NB4 (cell line): ENCODE measurements at places on chromosomes 1 and 21.

GRCh38 chr1:46159516-46159915 is 15.4 kb upstream of the TSPAN1 start:
- DNase-seq = no peak

GRCh38 chr1:30041741-30042437 is 681.5 kb downstream of the MATN1 start:
- no peak for DNase-seq

GRCh38 chr1:87278825-87279535 is 49.7 kb upstream of the LMO4 start:
- DNase-seq = peak; percentile 68

GRCh38 chr1:48071513-48071912 is 74.3 kb upstream of the TRABD2B start:
- no peak for DNase-seq

- DNase-seq = no peak
Measured at GRCh38 chr1:66168467-66168887, 365.5 kb upstream of the SGIP1 start.

- DNase-seq = no peak
Measured at GRCh38 chr1:65176591-65176990, 28.6 kb downstream of the AK4 start.

DNA sequence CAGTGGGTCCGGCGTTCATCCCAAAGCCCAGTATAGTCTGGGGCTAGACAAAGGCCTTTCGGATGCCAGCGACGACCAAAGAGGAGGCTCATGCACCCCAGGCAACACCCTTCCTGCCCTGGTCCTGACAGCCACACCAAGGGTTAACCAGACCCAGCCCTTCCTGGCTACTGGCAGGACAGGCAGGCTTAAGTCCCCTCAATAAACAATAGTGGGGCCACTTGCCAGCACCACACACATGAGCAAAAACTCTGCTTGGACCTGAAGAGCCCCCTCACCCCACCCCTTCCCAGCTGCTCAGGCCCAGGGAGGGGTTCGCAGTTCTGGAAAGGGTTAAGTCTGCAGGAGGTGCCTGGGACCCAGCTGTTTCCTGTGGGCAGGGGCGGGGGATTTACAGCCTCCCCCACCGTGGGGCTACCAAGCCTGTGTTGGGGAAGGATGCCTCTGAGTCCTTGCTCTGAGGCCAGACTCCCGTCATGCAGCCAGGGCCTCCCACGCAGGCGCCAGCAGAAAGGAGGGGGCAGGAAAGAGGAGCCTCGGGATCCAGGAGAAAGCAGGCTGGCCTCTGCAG is 18.2 kb downstream of the PHLDA3 start:
- peak; percentile 70 for DNase-seq

DNA sequence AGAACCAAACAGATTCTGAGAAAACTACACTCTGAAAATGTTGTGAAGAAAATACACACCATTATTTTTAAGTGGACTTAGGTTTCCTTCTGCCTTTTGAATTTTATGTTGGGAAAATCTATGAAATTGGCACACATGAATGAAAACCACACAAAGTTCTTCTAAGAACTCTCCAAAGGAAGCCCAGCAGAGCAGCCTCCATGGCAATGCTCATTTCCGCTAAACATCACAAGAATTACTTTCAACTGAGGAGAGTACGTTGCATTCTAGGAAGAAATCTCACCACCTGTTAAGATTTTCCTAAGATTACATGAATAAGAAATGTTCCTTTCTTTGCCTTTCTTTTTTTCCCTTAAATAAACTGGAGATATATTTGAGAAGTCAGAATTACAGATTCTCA is 154.2 kb downstream of the BARHL2 start:
- no peak for DNase-seq

DNA sequence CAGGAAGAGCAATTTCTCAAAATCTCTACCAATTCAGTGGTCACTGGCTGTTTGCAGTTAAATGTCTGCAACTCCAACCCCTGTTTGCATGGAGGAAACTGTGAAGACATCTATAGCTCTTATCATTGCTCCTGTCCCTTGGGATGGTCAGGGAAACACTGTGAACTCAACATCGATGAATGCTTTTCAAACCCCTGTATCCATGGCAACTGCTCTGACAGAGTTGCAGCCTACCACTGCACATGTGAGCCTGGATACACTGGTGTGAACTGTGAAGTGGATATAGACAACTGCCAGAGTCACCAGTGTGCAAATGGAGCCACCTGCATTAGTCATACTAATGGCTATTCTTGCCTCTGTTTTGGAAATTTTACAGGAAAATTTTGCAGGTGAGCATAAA is 167.2 kb downstream of the CRB1 start:
- DNase-seq = no peak

- no peak for DNase-seq
Measured at GRCh38 chr1:55064071-55064581, 24.8 kb downstream of the PCSK9 start.

DNA sequence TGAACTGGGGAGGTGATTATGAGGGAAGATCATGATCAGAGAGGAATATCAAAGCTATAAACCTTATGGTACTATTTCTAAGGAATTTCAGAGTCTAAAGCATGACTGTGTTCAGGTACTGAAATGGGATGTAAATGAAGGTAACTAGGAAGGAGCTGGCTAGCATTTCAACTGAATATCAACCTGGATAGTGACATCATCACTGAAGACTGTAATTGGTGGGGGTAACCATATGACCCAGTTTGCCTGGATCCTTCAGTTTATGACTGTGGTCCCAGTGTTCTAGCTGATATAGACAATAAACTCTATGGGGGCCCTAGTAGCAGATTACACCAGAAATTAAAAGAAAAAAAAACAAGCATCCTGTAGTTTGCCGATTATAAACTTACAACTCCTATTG is 120.8 kb downstream of the APP start:
- no peak for DNase-seq

DNA sequence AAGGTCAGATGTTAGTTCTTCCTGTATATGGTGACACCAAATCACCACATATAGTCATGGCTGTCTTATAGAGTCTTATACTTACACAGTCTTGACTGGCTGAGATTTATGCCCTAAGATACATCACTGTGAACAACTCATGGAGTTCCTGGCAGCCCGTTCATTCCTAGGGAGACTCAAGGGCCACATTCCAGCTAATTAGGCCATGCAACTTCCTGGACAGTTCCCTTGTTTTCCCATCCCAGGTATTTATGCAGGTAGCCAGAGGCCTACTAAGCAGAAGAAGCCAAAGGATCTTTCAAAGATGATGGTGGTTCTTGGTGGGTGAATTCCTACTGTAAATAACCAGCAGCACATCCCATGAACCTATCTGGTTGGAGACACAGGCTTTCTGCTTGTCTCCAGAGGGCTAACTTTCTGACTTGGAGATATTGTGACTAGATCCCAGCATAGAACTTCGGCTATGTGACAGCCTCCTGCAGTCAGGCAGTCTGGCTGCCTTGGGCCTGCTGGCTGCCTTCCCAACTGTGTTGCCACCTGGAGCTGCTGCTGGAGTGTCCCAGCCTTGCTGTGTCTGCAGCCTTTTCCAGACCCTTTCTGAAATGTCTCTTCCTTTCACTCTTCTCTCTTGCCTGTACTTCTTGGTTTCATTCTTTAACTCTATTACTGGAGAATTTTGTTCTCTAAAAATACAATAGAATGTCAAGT is 283.8 kb downstream of the CACNA1E start:
- no peak for DNase-seq
